ENCODE measurements at places on chromosomes 4 and X.

DNA sequence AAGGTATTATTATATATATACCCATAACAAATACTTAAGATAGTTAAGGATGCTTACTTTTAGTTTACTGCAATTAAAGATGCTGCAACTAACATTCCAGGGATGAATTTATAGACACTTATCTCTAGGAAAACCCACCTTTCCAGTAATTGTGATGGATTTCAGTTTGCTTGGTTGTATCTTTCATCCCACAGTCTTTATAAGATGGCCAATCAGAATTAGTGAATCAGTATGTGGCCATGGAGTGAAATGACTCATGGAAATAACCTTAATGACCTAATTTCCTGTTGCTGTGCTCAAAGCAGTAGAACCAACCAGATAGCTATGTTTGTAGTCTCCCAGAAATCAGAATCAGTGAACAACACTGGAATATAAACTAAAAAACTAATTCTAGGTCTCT lies 26.4 kb downstream of the MOSPD2 start:
- no peak for DNase-seq

GRCh38 chrX:136176399-136176825 lies 29.1 kb downstream of the FHL1 start:
- DNase-seq, result no peak

GRCh38 chrX:44274096-44274495 lies 69.4 kb downstream of the EFHC2 start:
- DNase-seq, result no peak

- no peak for DNase-seq
These were observed 1.2 kb upstream of the PDZD4 start for GRCh38 chrX:153831429-153832150.

GRCh38 chrX:149629730-149630387 lies 1.7 kb downstream of the TMEM185A start:
- no peak for DNase-seq

- no peak for DNase-seq
These were observed 13.3 kb downstream of the TMEM255A start for GRCh38 chrX:120297923-120298322.

- no peak for DNase-seq
These were observed 40.8 kb downstream of the DCTD start for GRCh38 chr4:182876427-182876826.

GRCh38 chr4:99855678-99856077 lies 38.5 kb downstream of the LAMTOR3 start:
- DNase-seq, result no peak

Measured in hippocampal formation (tissue), 2 donors.